ENCODE measurements at places on chromosomes 12 and 14.

GRCh38 chr14:92471919-92472318, 41.7 kb upstream of the RIN3 start:
- no peak for DNase-seq

DNA sequence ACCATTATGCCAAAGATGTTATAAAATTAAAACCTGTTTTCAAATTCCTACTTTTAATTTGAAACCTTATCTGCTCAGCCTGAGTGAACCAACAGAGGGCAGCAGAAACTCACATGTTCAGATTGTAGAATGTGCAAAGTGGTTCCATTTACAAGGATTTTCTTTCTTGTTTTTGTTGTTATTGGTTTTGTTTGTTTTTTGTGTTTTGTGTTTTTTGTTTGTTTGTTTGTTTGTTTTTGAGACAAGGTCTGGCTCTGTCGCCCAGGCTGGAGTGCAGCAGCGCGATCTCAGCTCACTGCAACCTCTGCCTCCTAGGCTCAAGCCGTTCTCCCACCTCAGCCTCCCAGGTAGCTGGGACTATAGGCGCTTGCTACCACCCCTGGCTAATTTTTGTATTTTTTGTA, 22.8 kb upstream of the GARIN2 start:
- DNase-seq = no peak

DNA sequence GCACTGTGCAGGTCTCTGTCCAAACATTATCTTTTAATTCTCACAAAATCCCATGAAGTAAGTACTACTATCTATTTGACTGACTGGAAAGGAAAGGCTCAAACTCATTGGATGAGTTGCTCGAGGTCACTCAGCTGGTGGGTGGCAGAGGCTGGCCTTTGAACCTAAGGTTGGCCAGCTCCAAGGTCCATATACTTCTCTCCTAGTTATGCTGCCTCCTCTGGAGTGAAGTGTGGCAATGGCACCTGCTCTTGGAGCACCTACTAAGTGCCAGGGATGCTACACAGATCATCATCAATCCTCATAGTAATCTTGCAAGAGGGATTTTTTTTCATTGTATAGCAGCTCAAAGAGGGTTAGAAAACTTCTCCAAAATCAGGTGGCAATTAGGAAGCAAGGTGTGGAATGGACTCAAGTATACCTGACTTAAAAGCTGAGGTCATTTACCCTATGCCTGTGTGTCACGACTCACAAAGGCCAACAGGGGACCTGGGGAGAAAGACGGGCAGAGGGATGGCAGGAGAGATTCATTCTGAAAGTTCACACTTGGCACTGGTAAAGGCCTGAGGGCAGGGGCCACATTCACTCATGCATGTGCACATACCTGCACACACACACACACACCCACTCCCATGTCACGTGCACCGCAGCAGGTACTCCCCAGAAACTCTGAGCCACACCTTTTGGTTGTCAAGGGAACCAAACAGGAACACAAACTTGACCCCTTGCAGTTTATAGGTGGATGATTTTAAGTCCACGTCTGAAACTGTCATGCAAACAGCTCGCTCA, 146.4 kb downstream of the FOXN3 start:
- no peak for DNase-seq

GRCh38 chr12:47736877-47737676, 11.8 kb upstream of the ENDOU start:
- no peak for DNase-seq

DNA sequence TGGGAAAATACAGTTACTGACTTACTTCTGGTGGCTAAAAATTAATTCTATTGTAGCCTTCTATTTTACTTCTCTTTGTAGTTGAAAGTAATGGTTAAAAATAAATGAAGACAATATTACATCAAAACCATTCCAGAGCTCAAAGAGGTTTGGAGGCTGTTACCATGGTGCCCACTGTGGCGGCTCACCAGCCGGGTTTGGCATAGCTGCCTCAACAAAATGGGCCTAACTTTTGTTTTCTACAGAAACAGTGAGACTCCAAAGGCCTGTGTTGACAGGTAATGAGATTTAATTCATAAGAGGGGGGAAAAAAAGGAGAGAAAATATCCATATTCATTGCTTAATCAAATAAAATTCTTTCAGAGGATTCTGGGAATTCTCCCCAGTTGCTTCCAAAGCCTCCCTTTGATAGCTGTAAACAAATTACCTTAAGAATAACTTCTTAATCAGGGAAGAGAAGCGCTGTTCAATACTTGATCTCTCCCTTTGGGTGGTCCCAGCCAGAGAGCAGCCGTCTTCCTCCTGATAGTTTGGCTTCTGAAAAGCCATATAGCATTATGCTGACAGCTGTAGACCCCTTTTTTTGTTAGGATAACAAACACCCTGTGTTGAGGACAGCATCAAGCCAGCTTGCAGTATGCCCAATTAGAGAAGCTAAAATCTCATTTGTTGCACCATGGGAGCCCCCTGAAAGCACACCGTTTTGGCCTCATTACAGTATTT, 266.8 kb downstream of the NEDD1 start:
- DNase-seq = no peak

GRCh38 chr12:130482448-130482847, 144.8 kb downstream of the PIWIL1 start:
- no peak for DNase-seq

- DNase-seq = no peak
Measured at GRCh38 chr14:23409475-23409874, 1.4 kb upstream of the MYH6 start.

DNA sequence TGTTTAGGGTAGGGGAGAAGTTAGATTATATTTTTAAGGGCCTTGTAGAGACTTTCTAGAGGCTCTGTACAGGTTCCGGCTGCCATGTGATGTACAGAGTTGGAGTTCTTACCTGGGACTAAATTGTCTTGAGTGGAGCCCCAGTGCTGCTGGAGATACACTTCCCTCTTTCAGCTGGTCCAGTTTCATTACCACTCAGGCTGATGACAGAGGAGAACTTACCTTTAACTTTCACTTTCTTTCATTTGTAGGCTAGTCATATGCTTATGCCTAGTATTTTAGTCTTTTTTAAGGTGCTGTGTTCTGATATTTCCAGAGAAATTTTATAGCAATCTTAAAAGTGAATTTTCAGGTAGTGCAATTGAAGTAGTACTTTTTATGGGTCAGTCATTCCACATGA, 117.3 kb downstream of the ERC1 start:
- DNase-seq = no peak

- no peak for DNase-seq
Measured at GRCh38 chr12:88509347-88509746, 70.9 kb downstream of the KITLG start.

DNA sequence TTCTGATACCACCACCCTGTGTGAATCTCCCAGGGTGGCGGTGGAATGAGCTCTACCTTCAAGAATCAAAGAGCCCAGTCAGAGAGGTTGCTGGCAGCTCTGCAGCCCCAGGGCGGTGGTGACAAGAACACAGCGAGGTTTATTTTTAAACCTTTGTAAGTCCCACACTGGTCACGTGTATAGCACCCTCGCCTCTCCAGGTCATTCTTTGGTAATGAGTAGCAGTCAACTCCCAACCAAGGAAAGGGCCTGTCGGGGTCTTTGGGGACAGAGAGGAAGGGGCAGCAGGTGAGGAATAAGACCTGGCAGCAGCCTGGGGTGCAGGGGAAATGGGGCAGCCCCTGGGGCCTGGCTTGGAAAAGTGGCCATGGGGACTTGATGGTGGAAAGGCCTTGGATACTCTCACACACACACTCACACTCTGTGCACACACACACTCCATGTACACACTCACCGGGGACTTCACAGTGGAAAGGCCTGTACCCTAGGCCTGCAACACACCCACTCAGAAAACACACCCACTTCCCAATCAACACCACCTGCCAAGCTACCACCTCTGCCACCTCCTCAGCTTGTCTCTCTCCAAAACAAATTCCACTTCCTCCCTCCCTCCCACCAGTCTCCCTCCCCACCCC, 178.6 kb downstream of the DPF3 start:
- no peak for DNase-seq

All from activated T-helper 1 cell treated with anti-CD3 and anti-CD28 coated beads, Interleukin-2, amount 50 U/mL, for 16 hours (primary cell).